GM23338 (cell line): ENCODE measurements at places on chromosomes 11 and 22. TPM values are rescaled to one million over a fixed set of nuclear protein-coding genes. Genes with fewer than 3 reads are reported as not detected.
A peak's percentile ranks its signal among the peaks of the same experiment; 100 is the strongest.

DNA sequence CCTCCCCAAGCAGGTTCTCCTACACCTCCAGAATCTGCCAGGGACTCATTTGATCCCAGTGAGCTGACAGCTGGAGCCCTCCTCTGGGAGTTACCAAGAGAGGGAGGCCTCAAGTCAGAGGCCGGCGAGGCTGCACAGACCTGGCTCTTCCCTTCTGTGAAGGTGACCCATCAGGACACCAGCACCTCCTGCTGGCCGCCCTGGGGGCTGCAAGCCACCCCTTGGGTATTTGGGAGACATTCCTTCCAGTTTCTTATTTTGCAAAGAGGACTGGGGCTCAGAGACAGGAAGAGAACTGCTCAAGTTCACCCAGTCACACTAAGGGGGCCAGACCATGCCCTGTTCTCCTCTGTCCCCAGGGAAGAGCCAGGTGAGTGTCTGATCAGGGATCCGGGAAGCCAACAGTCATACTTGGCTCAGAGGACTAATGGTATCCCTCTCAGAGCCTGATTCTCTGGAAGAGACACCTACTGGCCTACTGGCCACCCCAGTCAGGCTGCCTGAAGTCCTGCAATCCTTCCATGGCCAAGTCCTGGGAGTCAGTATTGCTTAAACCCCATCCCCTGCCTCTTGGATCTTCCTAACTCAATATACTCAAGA, 40.5 kb upstream of the RIC3 start:
- DNase-seq: peak; percentile 74

DNA sequence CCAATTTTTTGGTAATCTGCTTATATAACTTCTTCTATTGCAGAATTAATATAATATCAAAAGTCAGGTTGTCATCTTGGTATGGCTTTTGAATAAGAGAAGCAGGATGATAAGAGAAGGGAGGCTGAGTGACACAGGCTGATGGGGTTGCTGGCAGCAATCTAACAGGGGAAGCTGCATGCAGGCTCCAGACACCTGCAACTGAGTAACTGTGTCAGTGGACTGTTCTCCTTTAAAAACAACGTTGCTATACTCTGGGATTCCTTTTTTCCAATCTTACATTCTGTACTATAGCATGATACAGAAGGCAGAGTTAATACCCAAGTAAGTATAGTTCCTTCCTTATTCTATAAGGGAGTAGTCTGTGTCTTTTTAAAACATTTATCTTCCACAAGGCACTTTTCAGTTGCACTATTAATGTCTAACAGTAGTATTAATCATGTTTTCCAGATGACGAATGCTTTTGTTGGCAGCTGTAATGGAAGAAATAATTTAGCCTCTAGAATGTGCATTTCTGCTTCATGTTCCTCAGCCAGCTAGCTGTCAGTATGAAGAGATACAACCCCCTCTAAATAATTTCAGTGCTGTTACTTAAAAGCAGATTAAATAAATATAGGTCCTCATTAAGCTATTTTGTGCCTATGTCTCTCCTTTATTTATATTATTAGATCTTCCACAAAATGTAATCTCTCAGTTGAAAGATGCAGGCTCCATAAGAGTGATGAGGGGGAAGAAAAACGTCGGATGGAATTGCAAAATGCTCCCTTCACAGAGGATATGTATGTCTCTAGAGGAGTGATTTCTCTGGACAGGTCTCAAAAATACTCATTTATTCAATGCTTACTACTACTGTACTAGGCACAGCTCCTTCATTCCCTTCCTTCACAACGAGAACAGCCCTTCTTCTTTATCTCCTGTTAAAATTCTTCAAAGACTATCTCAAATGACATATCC, 50.8 kb downstream of the ATG16L2 start:
- DNase-seq: no peak

GRCh38 chr11:63532799-63533475, 3.7 kb upstream of the PLAAT4 start:
- DNase-seq: peak; percentile 32

GRCh38 chr11:100676901-100677300, 10.2 kb upstream of the ARHGAP42 start:
- peak; percentile 95 for DNase-seq

- no peak for DNase-seq
Measured at GRCh38 chr22:49588739-49589138, 238.9 kb downstream of the BRD1 start.

DNA sequence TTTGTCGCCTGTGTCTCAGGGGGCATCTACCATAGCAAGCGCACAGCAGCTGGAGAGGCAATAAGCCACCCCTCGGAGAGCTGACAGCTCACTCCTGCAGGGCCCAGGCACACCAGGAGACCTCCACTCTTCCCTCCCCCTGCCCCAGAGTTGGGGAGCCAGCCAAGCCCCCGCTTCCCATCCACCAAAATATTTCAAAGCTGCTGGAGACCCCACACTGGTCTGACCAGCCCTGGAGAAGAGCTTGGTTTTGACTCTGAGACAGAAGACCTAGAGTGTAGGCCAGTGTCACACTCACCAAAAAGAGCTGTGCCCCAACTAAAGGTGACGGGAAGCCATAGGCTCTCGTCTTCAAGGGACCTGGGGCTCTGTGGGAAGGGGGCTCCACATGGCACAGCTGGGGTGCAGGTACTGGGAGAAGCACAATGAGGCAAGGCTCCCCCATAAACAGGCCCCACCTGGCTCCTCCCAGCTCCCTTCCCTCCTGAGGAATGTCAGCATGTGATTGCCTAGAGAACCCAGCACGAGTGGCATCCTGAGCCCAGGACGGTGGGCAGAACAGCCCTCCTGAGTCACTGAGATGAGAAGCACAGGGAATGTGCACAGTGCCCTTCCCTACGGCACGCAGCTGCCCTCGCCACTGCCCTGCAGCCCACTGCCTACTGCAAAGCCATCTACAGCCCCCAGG, 5.8 kb upstream of the GNAZ start:
- no peak for DNase-seq

DNA sequence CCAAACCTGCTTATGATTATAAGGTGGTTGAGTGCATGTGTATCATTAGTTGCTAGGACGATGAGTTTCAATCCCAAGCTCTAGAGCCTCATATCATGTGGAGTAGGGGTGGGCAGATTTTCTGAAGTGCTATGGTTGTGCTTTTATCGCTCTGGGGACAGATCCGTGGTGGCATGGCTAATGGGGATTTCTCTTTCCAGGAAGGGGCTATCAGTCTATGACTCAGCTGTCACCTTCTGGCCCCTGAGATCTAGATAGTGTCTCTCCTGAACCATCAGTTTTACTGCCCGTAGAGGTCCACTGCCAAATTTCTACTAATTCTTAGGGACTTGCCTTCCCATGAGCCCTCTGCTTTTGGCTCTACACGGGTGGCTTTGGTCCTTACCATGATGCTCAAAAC, 51.8 kb downstream of the FDX1 start:
- DNase-seq: no peak

DNA sequence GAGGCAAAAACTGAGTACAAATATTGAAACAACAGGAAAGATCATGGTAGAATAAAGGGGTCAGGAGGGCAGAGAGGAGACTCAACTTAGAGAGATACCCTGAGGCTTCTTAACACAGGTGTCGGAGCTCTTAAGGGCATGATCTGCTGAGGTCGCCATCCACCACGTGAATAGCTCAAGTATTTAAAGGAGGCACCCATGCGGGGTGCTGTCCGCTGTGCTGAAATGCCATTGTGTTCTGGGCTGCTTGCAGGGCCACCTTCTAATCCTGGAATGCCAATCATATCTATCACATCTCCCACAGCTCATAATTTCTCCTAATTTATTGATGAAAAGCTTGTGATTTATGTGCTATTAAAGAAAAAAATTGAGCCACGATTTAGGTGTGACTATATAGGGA, 90.2 kb downstream of the SEZ6L start:
- peak; percentile 89 for DNase-seq

- DNase-seq: peak; percentile 89
Measured at GRCh38 chr11:35525501-35526175, at the start of gene PAMR1. TSS of gene PAMR1 (minus strand) at chr11:35525616. CDS start at chr11:35525585, 31 bp downstream.

The SLC36A4 gene
- 24.7 and 34.6 TPM in 2 replicates for total RNA-seq

GRCh38 chr11:86804951-86805350, 4.6 kb downstream of the PRSS23 start:
- no peak for DNase-seq

The PIH1D2 gene
- 0.16 and 0.80 TPM in 2 replicates for total RNA-seq

GRCh38 chr22:40805239-40805638, 13.9 kb downstream of the SLC25A17 start:
- DNase-seq: peak; percentile 44

DNA sequence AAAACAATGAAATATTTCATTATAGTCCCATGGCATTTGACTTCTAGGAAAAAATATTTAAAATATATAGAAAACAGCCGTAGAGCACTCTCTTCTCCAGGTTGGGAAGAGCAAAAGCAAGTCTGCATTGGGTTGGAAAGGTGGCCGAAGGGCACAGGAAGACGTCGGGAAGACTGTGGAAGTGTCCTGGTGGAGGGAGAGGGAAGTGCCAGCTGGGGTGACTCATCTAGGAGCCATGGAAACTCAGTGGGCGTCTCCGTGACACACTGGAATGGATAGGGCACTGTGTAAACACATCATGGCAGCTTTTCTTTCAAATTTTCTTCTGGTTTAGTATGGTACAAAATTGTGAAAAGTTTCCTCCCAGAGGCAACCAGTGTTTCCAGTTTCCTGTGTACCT, 12.7 kb downstream of the GTPBP1 start:
- DNase-seq: peak; percentile 78

DNA sequence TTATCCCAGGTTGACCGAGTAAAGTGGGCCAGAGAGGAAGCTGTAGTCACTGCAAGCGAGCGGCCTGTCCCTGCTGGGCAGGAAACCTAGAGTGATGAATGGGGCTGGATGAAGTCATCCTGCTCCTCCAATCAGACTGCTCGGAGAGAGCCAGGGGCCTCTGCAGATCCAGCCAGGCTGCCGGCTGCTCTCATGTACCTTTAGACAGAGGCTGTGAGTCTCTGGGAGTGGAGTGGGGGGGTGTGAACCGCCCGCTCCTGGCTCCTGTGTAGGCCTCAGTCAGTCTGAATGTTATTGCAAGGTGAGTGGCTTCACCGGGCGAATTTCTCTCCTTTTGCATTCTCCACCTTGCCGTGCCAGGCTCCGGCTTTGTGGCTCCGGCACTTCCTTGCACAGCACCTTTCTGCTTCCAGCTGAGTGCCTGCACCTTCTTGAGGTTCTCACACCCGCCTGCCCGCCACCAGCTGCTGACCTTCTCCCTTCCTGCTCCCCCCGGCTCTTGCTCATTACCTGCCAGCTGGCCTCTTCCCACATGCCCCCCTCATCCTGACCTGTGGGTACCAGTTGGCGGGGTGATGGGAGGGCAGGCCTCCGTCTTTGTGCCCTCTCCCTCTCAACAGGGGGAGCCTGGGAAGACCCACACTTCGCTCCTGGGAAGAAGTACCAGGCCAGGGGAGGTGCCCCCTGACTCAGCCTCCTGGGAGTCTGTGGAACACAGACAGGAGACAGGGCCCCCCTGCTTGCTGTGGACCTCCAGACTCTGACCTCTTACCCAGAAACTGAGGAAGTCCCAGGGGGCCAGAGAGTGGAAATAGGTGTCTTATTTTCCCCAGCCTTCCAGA, 79.9 kb downstream of the GRAMD1B start:
- DNase-seq: peak; percentile 80

DNA sequence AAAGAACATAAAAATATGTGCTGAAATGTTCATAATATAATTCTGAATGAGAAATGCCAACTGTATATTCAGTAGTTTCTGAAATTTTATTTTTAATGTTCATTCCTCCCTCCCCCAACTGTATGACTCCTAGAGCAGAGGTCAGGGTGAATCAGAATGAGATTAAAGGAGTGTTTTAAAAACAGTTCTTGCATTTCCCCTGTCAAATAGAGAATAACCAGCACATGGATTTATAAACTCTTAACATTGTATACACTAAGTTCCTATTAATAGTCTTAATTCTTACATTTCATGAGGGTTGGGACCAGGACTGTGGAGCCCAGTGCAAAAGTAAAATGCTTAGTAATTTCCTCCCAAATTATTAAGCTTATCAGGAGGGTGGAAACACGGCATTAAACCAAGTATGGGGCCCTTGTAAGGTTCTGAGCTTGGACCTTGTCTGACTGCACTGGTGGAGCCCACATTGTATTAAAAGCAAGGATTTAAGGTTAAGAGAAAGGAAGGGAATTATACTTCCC, 474.6 kb upstream of the RAG2 start:
- no peak for DNase-seq

GRCh38 chr11:18775492-18776292, 15.9 kb downstream of the PTPN5 start:
- peak; percentile 92 for DNase-seq

DNA sequence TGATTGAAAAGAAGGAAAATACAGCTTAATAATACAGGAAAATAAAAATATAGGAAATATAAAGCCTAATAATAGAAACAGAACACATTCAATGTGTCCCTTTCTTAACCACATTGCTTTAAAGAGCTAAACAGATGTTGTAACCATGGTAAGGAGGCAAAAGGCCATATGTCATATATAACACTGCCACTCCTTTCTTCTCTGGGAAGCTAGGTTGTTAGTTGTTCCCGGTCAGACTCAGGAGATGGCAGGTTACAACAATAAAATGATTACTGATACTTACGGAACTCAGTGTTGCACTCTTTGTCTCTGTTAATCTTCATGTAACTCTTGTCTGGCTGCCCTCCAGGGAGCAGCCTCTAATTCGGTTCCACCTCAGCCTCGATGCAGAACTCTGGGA, 134.7 kb upstream of the PGR start:
- DNase-seq: no peak
